ENCODE measurements at places on chromosomes 13 and 19.
A peak's percentile ranks its signal among the peaks of the same experiment; 100 is the strongest.

- DNase-seq = no peak
Measured at GRCh38 chr19:8057545-8058270, 5.1 kb downstream of the CCL25 start.

GRCh38 chr13:39353988-39354387 is 249.0 kb downstream of the LHFPL6 start:
- peak; percentile 29 for DNase-seq

- DNase-seq = no peak
Measured at GRCh38 chr19:38152461-38153379, 71.3 kb downstream of the DPF1 start.

DNA sequence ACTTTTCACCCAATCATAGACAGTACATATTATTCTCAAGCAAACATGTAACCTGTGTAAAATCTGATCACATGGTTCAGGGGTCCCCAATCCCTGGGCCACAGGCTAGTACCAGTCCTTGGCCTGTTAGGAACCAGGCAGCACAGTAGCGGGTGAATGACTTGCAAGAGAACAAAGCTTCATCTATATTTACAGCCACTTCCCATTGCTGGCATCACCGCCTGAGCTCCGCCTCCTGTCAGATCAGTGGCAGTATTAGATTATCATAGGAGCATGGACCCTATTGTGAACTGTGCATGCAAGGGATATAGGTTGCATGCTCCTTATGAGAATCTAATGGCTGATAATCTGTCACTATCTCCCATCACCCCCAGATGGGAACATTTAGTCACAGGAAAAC is 133.1 kb downstream of the MAB21L1 start:
- no peak for DNase-seq

GRCh38 chr19:12841094-12841493 is 2.8 kb downstream of the MAST1 start:
- DNase-seq = peak; percentile 38

- DNase-seq = no peak
Measured at GRCh38 chr13:110115591-110115990, 191.4 kb downstream of the COL4A1 start.

- DNase-seq = peak; percentile 88
Measured at GRCh38 chr19:43784241-43784980, 3.6 kb upstream of the KCNN4 start.
